Psoas muscle (tissue), 8 donors: ENCODE measurements at places on chromosomes 12 and 14.

GRCh38 chr14:35032562-35032961 is 13.5 kb upstream of the FAM177A1 start:
- H3K27ac ChIP-seq = no peak overlapping the region
- no peak overlapping the region for H3K4me3 ChIP-seq
- no peaks in the 10 kb centered on the region for H3K4me1 ChIP-seq
- H3K36me3 ChIP-seq = peaks cover 3% of the 10 kb centered on the region

GRCh38 chr12:63869656-63870055 is 25.2 kb downstream of the SRGAP1 start:
- no peaks in the 10 kb centered on the region for H3K4me1 ChIP-seq
- H3K27me3 ChIP-seq = no peaks in the 10 kb centered on the region
- no peak for DNase-seq
- H3K36me3 ChIP-seq = no peaks in the 10 kb centered on the region
- H3K27ac ChIP-seq = no peak overlapping the region

- DNase-seq = no peak
- H3K27ac ChIP-seq = no peak overlapping the region
- no peak overlapping the region for H3K4me3 ChIP-seq
- no peaks in the 10 kb centered on the region for H3K4me1 ChIP-seq
- H3K36me3 ChIP-seq = no peaks in the 10 kb centered on the region
- H3K27me3 ChIP-seq = no peaks in the 10 kb centered on the region
Measured at GRCh38 chr12:3520168-3520567, 29.2 kb downstream of the PRMT8 start.

GRCh38 chr14:89801136-89801535 is 153.4 kb downstream of the EFCAB11 start:
- no peak for DNase-seq
- H3K4me3 ChIP-seq = no peak overlapping the region
- no peaks in the 10 kb centered on the region for H3K36me3 ChIP-seq
- no peak overlapping the region for H3K27ac ChIP-seq
- H3K27me3 ChIP-seq = no peaks in the 10 kb centered on the region

DNA sequence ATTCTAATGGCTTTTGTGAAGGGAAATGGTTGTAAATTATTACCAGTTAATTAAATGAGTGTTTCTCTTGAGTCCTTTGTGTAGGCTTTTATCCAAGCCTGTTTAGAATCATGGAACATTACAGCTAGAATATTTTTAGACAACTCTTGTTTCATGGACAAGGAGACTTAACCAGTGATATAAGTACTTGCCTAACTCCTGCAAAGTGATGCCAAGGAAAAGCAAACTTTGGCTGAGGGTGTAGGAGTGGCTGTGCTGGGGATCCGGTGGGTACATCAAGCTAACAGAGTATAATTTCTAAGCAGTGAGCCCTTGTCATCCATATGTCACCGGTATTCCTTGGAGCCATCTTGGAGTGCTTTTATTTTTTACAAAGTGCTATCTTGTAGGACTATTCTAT is 61.5 kb downstream of the PRKCH start:
- no peak for DNase-seq
- H3K36me3 ChIP-seq = no peaks in the 10 kb centered on the region
- no peak overlapping the region for H3K4me3 ChIP-seq

- H3K27ac ChIP-seq = no peak overlapping the region
- H3K27me3 ChIP-seq = no peaks in the 10 kb centered on the region
- H3K4me1 ChIP-seq = peaks cover 35% of the 10 kb centered on the region
Measured at GRCh38 chr12:54301428-54302048, 723 bp upstream of the NFE2 start.

DNA sequence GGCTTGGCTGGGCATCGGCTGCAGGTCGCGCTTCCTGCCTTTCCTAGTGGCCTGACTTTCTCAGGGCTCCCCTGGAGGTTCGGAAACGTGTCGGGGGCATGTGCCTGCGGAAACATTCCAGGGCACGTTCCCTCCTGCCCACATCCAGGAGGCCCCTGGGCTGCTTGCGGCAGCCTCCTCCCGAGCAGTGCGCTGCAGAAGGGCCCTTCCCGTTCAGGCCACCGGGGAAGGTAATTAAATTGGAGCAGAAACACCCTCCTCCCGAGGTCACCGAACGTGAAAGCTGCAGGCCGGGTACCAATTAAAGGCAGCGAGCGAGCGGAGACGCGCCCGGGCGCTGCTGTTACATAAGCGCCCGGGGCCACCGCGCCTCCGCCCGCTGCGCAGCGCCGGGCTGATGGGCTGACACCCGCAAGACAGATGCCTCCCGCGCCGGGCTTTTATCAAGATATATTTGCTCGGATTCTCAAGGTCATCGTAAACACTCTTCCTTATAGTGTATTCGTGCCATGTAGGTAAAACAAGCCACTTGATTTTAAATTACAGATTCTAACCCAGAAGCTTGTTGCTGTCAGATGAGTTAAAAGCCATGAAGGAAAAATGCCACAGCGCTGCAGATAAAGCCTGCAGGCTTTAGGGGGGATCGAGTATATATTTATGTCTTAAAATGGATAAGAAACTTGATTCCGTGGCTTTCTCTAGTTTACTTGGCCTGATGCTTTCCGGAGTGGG is 31.4 kb downstream of the SSPN start:
- H3K36me3 ChIP-seq = peaks cover 19% of the 10 kb centered on the region
- no peak overlapping the region for H3K27ac ChIP-seq
- H3K4me3 ChIP-seq = peak overlapping the region; percentile 63
- no peaks in the 10 kb centered on the region for H3K27me3 ChIP-seq

DNA sequence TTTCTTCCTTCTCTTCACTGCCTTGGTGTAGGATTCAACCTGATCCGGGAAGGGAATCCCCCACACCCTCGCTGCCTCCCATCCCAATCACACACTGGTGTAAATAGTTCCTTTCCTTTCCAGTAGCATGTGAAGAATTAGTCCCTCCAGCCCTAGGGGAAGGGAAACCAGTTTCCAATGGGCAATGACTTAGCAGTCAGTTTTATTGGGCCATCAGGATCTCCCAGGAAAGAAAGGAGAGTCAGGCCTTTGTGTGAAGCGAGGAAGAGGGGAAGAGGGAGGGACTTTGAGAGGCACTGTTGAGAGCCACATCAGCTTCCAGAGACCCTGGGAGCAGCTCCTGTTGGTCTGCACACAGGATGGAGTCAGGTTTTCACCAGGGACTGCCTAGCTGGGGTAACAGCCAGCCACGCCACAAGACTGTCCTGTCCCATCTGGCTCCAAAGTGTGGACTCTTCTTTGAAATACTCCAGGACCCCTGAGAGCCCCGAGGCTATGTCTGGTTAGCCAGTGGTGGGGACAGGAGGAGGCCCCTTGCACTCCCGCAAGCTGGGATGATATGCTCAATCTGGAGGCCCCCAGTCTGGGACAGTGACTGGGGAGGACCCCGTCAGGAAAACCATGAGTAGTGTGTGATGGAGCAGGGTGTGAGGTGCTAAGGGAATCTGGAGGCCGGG is 27.9 kb downstream of the MOAP1 start:
- H3K4me3 ChIP-seq = no peak overlapping the region
- H3K36me3 ChIP-seq = no peaks in the 10 kb centered on the region
- DNase-seq = no peak
- H3K4me1 ChIP-seq = no peaks in the 10 kb centered on the region

- H3K27ac ChIP-seq = peak overlapping the region; percentile 91
- peaks cover 33% of the 10 kb centered on the region for H3K36me3 ChIP-seq
- H3K4me3 ChIP-seq = peak overlapping the region; percentile 99
- H3K27me3 ChIP-seq = no peaks in the 10 kb centered on the region
- DNase-seq = no peak
Measured at GRCh38 chr12:103956509-103957027, 9.1 kb upstream of the TDG start.

GRCh38 chr12:52975204-52975603 is 26.3 kb downstream of the KRT18 start:
- DNase-seq = no peak
- H3K27me3 ChIP-seq = peaks cover 19% of the 10 kb centered on the region
- H3K4me3 ChIP-seq = no peak overlapping the region
- H3K27ac ChIP-seq = no peak overlapping the region
- no peaks in the 10 kb centered on the region for H3K36me3 ChIP-seq
- no peaks in the 10 kb centered on the region for H3K4me1 ChIP-seq

DNA sequence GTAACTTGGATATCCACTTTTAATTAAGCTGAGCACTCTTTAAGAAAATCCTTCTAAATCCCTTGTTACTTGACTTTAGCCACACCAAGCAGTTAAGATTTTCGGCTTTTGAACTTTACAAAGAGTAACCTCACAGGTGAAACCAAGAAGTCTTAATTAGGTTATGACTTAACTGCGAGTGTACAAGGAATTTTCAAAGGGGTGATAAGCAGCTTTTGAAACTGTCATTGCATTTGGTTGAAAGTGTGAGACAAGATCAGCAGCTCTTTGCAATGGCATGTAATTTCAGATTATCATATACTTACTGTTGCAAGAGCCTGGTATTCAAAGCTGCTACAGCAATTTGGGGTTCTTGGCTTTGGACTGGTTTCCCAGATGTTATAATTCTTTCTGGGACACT is 137.5 kb downstream of the TMEM117 start:
- H3K4me1 ChIP-seq = no peaks in the 10 kb centered on the region
- no peak overlapping the region for H3K27ac ChIP-seq
- no peak for DNase-seq

DNA sequence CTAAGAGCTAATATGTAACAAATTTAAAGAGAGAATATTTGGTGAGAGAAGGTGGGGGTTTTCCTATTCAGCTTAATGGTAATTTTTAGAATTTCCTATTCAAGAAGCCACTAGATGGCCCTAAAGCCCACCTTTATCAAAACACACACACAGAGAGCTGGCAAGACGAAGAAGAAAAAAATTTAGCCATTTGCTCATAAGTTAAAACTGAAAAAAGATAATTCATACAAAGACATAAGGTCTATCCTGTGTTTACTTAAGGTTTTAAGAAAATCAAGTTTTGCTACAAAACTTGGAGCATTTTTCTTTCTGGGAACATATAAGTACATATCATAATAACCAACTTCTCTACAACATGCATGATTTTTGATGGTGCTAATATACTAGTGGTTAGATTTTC is 46.8 kb upstream of the PCED1B start:
- H3K27me3 ChIP-seq = no peaks in the 10 kb centered on the region
- no peak overlapping the region for H3K4me3 ChIP-seq
- peaks cover 2% of the 10 kb centered on the region for H3K4me1 ChIP-seq

DNA sequence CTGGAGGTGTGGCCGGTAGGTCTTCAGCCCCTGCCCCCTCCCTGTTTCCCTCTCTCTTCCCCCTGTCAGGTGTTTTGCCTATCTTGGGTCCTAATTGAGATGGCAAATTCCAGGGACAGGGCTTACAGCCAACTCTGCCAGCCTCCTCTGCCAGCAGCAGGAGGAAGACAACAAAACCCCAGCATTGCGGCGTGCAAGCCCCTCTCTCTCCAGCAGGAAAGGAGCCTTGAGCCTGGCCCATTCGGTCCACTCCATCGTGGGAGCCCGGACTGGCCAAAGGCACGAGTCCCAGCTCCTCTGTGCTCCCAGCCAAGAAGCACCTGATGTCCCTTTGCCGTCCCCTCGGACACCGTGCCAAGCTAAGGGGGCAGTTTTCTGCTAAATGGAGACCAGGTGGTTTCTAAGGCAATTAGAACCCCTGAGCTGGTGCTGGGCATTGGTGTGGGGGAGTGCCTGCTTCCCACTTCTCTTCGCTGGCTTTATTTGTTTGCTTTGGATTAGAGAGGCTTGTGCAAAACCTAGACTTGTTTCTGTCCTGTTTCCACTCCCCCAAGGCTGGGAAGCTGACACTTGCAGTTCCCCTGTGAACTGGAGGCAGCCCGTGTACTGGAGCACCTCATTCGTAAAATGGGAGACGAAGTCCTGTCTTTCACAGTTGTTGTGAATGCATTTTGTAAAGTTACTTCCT is 57.1 kb upstream of the LHX5 start:
- no peak overlapping the region for H3K4me3 ChIP-seq
- H3K4me1 ChIP-seq = no peaks in the 10 kb centered on the region
- H3K27ac ChIP-seq = no peak overlapping the region
- H3K36me3 ChIP-seq = no peaks in the 10 kb centered on the region
- no peaks in the 10 kb centered on the region for H3K27me3 ChIP-seq

- H3K27me3 ChIP-seq = no peaks in the 10 kb centered on the region
- no peaks in the 10 kb centered on the region for H3K4me1 ChIP-seq
- no peaks in the 10 kb centered on the region for H3K36me3 ChIP-seq
Measured at GRCh38 chr12:16920451-16920850, 314.5 kb upstream of the LMO3 start.

- H3K27ac ChIP-seq = no peak overlapping the region
- no peaks in the 10 kb centered on the region for H3K4me1 ChIP-seq
- H3K4me3 ChIP-seq = no peak overlapping the region
- DNase-seq = no peak
Measured at GRCh38 chr12:85390266-85390665, 110.2 kb downstream of the ALX1 start.

DNA sequence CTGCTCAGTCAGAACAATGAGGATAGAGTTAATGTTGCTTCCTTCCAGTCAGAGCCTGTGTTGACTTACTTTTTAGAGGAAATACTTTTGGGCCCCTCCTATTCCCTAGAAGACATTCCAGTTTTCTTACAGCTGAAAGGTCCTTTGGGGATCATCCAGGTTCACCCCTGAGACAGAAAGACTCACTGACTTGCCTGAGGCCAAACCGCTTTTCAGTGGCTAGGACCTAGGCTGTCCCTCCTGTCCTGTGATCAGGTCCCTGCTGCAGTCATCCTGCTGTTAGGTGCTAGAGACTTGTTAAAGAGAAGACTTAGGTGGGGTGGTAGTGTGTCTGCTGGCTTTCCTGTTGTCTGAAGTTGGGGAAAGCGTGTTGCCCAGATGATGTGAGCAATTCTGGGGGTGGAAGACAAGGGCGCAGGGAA is 39.6 kb downstream of the SUSD6 start:
- no peak overlapping the region for H3K27ac ChIP-seq
- no peak for DNase-seq
- H3K4me1 ChIP-seq = peaks cover 82% of the 10 kb centered on the region
- no peak overlapping the region for H3K4me3 ChIP-seq
- H3K27me3 ChIP-seq = no peaks in the 10 kb centered on the region

GRCh38 chr12:105929192-105929591 is 209.6 kb downstream of the NUAK1 start:
- no peak overlapping the region for H3K27ac ChIP-seq
- H3K27me3 ChIP-seq = no peaks in the 10 kb centered on the region
- no peak for DNase-seq
- H3K4me3 ChIP-seq = no peak overlapping the region

DNA sequence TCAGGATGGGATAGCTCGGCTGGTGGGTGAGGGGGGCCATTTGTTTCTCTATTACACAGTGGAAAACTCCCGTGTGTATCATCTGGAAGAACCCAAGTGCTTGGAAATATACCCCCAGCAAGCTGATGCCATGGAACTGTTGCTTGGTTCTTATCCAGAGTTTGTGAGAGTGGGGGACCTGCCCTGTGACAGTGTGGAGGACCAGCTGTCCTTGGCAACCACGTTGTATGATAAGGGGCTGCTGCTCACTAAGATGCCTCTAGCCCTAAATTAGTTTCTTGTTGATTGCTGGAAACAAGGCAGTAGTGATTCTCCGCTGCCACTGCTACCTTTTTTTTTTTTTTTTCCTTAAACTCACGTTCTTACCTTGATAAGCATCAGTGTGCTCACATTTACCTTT is 1.9 kb downstream of the RIOX1 start:
- H3K36me3 ChIP-seq = no peaks in the 10 kb centered on the region
- no peak overlapping the region for H3K27ac ChIP-seq
- H3K4me3 ChIP-seq = peak overlapping the region; percentile 80
- no peak for DNase-seq
- no peaks in the 10 kb centered on the region for H3K27me3 ChIP-seq
